Activated CD8-positive, alpha-beta memory T cell treated with anti-CD3 and anti-CD28 coated beads for 4 hours (primary cell): ENCODE measurements at places on chromosomes 2 and 18.

DNA sequence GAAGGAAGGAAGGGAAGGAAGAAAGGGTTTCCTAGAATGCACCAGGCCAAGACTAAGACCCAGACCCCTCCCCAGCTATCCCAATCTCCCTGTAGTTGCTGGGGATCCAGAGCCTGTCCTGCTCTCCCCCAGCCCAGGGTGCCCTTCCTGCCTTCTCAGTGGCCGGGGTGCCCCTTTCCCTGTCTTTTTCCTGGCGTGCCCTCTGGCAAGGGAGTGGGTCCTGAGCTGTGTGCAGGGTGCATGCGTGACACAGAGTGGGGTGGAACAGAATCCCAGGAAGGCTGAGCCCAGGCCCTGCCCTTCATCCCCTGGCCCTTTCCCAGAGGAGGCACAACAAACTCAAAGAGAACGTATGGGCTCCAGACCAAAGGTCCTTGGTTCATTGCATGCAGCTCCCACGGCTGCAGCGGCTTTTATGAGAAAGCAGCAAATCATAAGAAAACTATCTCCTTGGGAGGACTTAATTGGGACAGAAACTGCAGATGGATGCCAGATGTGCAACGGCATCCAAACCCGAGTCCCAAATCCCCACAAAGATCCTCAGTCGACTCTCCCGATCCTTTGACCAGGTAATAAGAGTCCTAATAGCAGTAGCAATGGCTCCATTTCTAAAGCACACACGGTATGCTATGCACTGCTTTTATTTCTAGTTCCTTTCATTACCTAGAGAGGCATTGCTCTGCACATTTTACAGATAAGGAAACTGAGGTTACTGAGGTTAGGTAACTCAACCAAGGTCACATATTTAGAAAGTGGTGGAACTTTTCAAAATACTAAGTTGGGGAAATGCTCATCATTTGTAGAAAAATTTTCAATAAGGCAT is 12.7 kb upstream of the ARID5A start:
- DNase-seq = no peak

DNA sequence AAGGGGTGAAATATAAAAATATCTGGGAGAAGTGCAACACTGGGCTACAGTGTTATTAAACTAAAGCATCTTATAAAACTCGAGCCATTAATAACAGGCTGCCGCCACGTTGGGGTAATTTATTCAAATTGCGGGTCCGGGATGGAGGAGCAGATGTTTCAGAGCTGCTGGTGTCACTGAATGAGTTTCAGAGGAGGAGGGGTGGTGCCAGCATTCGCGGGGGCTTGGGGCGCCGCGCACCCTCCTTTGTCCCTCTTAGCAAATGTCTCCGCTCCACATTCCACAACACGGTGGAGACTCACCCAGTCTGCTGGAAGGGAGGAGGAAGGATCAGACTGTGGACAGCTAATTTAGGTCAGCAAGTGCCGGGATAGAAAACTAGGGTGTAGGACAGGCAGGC is 260.5 kb downstream of the CELF4 start:
- no peak for DNase-seq

DNA sequence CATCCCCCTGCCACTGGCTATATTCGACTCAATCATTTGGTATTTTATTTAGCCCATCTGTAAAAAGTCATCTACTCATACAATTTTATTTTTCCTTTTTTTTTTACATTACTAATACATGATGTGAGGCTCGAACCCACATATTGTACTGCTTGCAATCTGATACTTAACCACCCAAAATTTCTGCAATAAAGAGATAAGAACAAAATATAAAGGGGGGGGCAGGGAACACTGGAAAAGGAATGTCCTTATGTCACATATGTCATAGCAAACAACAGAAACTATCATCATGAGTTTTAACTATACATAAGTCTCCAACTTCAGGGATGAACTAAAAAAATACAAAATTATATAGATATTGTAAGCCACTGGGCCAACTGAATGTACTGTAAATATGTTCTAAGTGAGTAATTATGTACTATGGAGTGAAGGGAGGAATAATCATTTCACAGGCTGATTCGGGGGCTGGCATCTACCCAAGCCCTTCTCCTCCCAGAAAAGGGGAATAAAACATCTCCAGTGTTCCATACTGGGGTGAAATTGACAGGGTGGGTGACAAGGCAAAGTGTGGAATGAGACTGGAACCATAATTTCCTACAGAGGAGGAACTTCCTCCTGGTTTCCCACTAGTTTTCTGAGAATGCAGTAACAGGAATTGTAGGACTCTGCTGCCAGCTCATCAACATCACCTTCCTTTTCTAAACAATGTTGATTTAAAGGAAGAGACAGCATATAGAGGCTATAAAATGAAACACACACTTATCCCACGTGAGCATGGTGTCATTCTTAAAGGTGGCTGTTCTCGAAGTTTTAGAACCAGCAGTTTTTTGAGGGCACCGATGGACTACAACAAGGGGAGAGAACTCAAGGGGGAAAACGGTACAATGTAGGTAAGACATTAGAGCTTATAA is 79.5 kb downstream of the FARSB start:
- DNase-seq = no peak

DNA sequence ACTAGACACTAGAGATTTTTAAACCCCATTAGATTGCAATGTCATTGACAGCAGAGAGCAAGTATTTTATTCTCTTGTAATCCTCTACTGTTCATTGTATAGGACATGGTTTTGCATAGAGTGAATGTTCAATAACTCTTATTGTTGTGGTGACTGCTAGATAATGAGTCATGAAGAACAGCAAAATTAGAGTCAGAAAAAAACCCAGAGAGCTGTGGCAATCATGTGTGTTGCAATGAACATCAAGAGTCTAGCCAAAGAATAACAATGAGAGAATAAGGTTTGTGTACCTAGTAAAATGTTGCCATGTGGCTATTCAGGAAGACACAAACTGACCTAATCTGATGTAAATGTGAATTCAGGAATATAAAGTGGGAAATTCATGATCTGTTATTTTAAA is 684.0 kb downstream of the DSC3 start:
- no peak for DNase-seq

- DNase-seq = no peak
Observed at GRCh38 chr2:61799099-61799498, 54.8 kb downstream of the FAM161A start.

- no peak for DNase-seq
Observed at GRCh38 chr18:72155327-72155726, 388.8 kb downstream of the CBLN2 start.

- no peak for DNase-seq
Observed at GRCh38 chr2:142290931-142291330, 160.1 kb upstream of the LRP1B start.

DNA sequence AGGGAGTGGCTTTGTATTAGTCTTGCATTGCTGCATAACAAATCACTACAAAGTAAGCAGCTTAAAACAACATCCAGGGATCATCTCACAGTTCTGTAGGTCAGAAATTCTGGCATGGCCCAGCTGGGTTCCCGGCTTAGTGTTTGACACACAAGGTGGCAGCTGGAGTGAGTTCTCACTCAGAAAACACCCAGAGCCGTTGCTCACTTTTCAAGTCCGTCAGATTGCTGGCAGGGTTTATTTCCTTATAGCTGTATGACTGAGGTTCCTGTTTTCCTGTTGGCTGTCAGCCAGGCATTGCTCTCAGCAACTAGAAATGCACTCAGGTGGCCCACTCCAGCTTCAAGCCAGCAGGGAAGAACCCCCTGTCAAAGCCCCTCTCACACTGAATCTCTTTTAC is 324.1 kb downstream of the CCDC178 start:
- DNase-seq = no peak

DNA sequence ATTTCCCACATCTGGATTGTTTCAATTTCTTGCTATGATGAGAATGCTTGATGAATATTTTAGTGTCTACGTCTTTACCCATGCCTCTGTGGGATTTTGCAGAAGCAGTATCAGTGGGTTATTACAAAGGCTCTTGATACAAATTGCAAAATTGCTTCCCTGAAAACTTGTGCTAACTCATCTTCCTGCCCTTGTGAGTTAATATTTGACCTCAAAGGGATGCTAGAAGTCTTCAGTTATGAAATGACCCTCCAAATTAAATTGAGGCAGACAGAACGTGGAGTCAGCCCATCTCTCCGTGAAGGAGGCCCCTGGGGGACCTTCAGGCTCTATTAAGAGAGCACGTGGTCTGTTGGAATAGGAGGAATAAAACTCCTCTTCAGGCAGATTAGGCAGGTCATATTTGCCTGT is 239.2 kb upstream of the HS6ST1 start:
- DNase-seq = no peak

GRCh38 chr2:31134480-31134879 is 3.8 kb downstream of the GALNT14 start:
- DNase-seq = no peak

DNA sequence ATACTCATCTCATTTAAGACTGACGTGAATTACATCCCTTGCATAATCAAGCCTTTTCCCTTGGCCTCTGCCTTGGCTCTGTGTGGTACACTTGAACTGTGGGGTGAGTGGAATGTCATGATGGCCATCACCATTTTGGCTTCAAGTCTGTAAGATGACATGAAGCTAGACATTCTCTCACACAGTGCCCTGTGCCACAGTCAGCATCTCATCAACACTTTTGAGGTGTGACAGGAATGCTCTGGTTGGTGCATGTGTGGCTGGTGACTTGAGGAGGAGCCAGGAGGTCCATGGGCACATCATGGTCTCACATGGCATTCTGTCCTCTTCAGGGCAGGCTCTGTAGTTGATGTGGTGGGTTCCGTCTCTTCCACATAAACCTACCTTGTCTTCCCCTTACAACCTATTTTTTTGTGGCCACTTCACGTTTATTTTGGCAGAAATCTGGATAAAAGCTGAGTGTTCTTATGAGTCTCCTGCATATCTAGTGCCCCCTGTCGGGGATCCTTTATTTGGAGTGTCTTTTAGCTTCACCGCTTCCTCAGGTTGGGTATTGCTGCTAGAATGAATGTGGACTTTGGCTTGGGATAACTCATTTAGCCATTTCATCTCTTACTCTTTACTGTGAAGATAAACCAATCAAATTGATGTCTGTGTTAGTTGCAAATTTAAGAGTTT is 28.1 kb downstream of the MAP4K4 start:
- DNase-seq = no peak

GRCh38 chr2:120770641-120771040 is 35.0 kb downstream of the GLI2 start:
- no peak for DNase-seq

DNA sequence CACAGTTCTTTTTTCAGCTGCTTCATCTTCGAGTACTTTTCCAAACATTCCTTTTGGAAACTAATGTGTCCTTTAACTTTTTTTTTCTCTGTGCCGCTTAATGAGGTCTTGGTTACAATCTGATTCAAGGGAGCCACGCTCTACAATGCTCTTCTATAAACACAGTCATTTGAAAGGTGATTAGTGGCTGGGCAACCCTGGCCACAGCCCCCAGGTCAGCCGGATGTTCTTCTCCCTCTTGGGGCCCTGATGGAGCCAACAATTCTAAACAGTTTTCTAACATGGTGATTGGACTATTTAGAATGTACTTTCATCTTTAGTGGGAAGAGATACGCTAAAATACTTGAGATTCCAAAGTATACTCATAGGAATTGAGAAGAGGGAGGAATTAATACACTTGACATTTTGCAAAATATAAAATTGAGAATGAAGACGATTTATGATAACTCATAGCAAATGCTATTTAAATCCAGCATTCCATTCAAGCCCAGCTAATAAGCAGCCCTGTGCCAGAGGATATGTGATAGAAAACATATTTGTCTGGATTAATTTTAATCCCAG is 83.7 kb upstream of the MBOAT2 start:
- DNase-seq = no peak

- no peak for DNase-seq
Observed at GRCh38 chr2:429575-430254, 141.8 kb upstream of the ALKAL2 start.

GRCh38 chr2:64336171-64336570 is 117.8 kb upstream of the LGALSL start:
- no peak for DNase-seq

DNA sequence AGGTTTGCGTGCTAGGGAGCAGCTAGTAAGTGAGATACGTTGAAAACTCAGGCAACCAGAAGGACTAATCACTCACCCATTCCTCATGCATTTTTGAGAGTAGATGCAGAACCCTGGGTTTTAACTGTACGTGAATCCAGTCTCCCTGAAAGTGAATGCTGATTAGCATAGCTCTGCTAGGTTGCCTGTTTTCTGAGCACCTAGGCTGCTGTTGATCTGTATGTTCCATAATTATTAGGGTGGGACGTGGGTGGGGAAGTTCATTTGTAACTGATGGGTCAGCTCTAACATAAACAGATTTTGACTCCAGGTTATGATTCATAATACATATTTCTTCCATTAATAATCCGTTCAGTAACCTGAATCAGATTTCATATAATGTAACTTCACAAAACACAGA is 379.0 kb upstream of the FANCL start:
- no peak for DNase-seq

- DNase-seq = no peak
Observed at GRCh38 chr2:237664151-237664550, 36.8 kb downstream of the LRRFIP1 start.

- no peak for DNase-seq
Observed at GRCh38 chr2:237637429-237638135, 10.2 kb downstream of the LRRFIP1 start.

GRCh38 chr2:198325359-198325758 is 521.0 kb downstream of the PLCL1 start:
- no peak for DNase-seq

DNA sequence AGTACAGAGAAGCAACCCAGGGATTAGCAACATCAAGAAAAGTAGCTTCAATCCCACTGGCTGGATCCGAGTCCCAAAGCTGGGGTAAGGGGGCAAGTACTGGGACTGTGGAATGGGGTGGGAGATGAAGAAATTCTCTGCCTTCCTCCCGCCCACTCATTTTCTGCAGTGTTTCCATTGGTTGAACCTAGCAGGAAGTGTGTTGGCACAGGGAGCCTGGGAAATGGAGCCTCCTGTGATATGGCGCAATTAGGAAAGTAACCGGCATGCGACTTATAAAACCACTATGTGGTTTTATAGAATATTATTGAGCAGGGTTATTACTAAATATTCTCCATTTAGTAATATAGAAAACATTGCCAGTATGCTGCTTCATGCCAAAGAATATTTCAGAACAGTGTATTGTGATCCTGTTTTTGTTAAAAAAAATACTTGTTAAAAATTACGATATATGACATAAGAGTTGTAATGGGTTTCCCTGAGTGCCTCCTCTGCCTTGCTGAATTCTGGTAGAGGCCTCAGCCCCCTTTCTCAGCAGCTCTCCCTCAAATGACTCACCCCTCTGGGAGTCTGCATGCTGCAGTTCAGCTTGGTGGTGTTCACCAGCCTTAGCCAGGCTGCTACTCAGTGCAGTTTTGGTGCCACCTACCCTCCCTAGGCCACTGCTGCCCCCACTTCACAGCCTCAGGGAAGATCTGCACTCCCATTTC is 60.5 kb downstream of the HK2 start:
- DNase-seq = no peak

- DNase-seq = no peak
Observed at GRCh38 chr2:172431463-172431862, 4.1 kb downstream of the ITGA6 start.
